ENCODE measurements at places on chromosomes 12 and 14.

- DNase-seq = no peak
These were observed 10.6 kb upstream of the FOXN3 start for GRCh38 chr14:89427426-89428172.

DNA sequence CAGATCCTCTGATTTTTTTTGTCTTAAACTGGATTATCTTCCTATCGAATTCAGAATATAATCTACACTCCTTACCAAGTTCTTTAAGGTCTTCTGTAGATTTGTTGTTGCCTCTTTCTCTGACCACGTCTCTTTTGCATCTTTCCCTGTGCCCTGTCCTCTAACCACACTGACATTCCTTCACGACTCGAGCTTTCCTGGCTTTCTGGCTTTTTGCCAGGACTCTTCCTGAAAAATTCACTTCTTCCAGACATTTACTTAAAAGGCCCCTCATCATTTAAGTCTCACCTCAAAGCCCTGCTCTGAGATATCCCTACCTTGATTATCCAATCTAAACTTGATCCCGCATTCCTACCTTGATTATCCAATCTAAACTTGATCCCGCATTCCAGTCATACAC is 422.3 kb upstream of the DCN start:
- DNase-seq = no peak

DNA sequence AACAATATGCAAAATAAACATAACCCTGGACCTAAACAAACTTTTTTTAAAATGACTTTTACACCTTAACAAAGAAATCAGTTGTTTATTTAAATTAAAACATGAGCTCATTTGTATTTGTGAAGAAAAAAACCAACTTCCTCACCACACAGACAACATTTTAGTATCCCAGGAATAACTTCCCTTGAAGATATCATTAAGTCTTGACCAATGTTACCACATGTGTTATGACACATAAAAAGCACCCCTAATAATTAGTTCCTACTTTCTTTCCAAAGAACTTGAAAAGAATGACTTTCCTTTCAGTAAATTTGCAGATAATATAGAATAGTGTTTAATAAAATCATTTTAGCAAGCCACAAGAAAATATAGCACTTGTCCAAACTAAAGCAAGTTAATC is 42.4 kb downstream of the DUSP16 start:
- no peak for DNase-seq

DNA sequence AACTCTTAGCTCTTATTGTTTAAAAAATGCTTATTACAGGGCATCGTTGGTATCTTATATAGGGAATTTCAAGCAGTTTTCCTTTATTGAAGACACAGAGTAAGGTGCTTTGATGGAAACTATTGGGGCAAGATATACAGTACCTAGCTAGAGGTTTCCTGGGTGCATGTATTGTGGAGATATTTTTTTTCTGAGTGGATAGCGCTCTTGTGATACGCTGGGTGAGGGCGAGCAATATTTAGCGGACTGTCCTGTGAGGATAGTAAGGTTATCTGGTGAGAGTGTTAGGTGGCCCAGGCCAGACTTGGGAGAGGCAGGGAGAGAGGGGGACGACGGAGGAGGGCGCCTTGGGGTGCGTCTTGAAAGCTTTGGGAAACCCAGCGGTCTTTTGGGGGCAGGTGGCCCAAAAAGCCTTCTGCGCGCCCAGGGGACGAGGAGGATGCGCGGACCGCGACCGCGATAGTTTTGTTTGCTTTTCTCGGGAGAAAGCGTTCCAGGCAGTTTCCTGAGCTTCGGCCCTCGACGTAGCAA is 596 bp upstream of the BICD1 start:
- no peak for DNase-seq

GRCh38 chr12:104130760-104131159 is 7.2 kb downstream of the NFYB start:
- DNase-seq = no peak

- peak; percentile 54 for DNase-seq
These were observed 40.2 kb downstream of the CYP46A1 start for GRCh38 chr14:99724196-99724891.

- no peak for DNase-seq
These were observed 132.4 kb downstream of the ALG10B start for GRCh38 chr12:38448991-38449390.

DNA sequence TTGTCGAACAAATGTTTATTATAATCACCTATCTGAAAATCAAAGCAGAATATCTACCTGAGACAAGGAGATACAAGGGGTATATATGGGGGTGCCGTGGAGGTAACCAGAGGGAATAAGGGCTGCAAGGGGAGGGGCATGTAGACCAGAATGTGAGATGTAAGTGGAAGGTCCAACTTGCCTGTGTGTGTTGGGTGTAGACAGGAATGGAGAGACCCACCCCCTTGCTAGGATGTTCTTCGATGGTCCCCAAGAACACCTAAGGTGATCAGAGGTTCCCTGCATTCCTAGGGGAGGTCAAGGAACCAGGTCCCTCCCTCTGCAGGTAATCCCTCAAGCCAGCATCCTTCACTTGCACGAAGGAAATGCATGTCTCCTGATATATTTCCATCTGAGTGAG is 167.9 kb downstream of the DICER1 start:
- DNase-seq = no peak

DNA sequence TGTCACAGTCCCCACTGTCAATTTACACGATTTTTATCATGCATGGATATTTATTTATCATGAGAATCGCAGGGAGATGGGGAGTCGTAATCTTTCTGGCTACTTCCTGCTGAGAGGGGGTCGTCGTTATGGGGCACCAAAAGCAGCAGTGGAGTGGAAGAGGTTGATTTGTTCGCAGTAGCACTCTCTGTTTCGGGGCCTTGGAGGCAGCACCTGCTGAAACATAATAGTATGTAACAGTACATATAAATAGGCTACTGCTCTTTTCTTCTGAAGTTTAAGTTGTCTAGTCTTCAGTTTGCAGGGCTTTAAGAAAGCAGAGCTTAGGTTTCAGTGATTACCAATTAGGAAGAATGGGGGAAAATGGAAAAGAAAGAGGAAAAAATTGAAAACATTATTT is 3.8 kb downstream of the SOAT2 start:
- DNase-seq = no peak

DNA sequence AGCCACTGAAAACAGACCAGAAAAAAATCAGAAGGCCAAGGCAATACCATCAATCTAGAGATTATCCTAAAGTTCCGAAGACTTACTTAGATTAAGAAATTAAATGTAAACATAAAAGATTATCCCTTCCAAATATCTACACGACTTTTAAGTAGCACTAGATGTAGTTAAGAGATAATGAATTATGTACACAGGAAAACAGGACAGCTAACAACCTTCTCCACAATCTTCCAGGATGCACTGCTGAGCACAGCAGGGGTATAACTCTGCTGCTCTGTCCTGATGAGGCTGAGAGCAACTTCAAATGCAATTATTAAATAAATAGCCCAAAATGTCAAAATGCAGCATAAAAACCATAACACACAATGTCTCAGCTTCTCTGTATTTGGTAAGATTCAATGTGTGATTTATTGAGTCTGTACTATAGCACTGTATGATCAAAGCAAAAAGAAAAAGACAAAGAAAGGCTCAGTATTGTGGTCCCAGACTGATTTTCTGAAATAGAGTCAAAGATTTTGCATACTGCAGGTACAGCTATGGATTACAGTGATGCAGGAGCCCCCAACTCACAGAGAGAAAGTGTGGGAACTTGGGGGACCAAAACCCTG is 56.9 kb downstream of the TMTC1 start:
- no peak for DNase-seq

- DNase-seq = no peak
These were observed 927.5 kb downstream of the SLC6A15 start for GRCh38 chr12:83985084-83985483.

GRCh38 chr12:79409562-79409961 is 281.2 kb downstream of the PAWR start:
- DNase-seq = no peak

DNA sequence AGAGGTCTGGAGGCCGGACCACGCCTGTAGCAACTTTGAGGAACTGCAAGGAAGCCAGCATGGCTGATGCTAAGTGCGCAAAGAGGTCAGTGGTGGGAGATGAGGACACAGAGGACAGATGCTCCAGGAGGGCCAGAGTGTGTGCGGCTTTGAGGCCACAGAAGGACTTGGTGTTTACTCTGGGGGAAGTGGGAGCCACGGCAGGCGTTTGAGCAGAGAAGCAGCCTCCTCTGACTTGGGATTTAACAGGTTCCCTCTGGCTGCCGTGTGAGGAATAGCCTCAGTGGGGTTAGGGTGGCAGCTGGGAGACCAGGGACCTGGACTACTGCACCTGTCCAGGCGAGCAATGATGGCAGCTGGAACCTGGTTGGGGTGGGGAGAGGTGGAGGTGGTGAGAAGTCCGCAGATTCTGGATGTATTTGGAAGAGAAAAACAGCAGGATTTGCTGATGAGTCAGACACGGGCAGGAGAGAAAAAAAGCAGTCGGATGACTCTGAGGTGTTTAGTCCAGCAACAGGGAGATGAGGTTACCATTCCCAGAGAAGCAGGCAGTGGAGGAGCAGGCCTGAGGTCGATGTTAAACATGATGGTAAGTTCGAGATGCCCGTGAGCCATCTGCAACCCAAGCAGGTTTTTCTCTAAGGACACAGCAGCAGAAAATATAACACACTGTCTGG is 143.5 kb downstream of the SCARB1 start:
- DNase-seq = no peak

DNA sequence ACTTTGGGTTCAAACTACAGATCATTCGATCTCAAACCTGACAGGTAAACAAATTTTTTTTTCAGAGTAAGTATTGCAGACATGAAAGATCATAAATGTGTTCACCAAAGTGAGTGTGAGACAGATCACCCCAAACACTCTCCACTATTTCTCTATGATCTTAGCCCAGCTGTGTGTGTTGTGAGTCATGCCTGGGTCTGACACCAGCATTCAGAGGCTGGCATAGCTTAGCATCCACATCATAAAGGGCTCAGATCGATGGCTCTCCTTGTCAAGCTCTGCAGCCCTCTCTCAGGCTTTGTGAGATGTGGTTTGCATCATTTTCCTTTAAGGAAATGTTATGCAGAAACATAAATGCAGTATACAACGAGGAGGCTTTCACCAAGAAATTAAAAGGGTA is 164.9 kb downstream of the ETV6 start:
- DNase-seq = peak; percentile 35

- no peak for DNase-seq
These were observed 104.4 kb downstream of the SCN8A start for GRCh38 chr12:51695241-51696010.

- no peak for DNase-seq
These were observed 10.1 kb downstream of the CCND2 start for GRCh38 chr12:4283512-4284255.

DNA sequence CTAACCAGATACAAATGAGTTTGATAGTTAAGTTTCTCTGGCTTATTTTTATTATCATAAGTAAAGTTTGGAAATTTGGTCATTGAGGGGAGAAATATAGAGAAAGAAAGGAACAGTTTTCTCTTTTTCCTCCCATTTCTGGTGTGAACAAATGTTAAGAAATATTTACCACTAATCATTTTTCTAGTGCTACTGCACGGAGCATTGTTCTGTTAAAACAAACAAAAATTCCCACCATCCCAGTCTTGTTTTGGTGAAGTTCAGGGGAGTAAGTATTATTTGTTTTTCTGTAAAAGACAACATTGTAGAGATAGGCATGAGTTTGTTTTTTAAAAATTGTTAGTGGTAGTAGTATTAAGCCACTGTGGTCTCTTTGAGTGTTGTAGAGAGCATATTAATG is 135.3 kb downstream of the FGD4 start:
- no peak for DNase-seq

- peak; percentile 33 for DNase-seq
These were observed 6.8 kb downstream of the ZFHX2 start for GRCh38 chr14:23544511-23545447.

GRCh38 chr14:97380539-97380941 is 583.4 kb downstream of the VRK1 start:
- DNase-seq = no peak
